NCI-H2081 (cell line): ENCODE measurements at places on chromosomes 3 and 15.

DNA sequence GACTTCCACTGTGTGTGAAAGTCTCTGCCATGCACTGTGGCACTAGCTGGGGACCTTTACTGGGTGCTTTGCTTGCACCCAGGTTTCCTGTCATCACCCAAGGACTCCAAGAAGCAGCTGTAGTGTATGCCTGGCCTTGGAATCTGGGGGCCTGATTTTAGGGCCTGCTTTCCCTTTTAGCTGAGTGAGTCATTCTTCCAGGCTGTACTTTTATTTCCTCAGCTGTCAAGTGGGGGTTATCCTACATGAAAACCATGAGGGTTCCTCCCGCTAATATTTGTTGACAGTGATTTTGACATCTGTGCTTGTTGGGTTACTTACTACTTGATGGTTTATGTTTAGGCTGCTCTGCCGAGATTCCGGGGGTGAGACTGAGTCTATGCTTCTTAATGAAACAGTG is 18.5 kb downstream of the GORASP1 start:
- no peak for DNase-seq

DNA sequence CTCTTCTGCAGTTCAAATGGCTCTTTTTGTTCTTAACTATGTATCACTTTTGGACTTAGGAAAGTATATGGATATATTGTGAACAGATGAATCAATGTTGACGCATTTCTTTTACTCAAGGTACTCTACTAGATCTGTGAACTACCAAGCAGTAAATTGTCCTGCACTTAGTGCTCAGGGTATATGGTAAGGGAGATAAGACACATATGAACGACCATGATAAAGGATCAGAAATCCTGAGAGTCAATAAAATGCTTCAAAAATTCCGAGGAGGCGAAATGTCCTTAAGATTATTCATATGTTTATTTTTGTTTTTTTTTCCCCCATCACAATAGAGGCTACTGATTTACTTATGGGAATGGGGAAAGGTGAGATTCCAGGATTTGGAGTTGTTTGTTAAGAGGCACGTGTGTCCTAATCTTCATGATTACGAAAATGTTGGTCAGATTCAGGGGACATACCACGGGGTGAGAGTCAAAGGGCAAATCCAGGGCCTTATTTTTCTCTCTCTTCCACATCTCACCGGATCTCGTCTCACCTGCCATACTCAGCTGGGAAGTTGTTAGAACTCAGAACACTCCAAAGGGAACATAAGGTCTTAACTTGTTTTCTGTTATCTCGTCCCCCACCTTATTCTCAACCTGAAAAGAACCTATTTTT is 475.1 kb upstream of the TBL1XR1 start:
- no peak for DNase-seq

- peak; percentile 93 for DNase-seq
These were observed 46.8 kb downstream of the MGLL start for GRCh38 chr3:127775398-127776109.

- peak; percentile 73 for DNase-seq
These were observed 462.1 kb downstream of the MFSD1 start for GRCh38 chr3:159263750-159264553.

- no peak for DNase-seq
These were observed 30.1 kb downstream of the FBLN2 start for GRCh38 chr3:13579063-13579462.

DNA sequence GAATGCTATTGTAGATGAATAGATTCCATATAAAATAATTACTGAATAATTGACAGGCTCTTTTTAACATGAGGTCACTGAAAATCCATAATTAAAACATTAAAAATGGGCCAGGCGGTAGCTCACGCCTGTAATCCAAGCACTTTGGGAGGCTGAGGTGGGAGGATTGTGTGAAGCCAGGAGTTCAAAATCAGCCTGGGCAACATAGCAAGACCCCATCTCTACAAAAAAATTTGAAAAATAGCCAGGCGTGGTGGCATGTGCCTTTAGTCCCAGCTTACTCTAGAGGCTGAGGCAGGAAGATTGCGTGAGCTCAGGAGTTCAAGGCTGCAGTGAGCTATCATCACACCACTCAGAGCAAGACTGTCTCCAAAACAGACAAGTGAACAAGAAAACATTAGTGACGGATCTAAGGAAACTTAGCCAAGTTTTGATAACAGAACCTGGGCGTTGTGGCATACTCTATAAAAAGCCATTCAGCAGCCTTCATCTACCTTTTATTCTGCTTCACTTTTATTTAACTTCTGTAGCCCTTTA is 110.5 kb downstream of the KLHL25 start:
- DNase-seq: no peak

- no peak for DNase-seq
These were observed 89.0 kb downstream of the MRPL46 start for GRCh38 chr15:88378188-88378637.

DNA sequence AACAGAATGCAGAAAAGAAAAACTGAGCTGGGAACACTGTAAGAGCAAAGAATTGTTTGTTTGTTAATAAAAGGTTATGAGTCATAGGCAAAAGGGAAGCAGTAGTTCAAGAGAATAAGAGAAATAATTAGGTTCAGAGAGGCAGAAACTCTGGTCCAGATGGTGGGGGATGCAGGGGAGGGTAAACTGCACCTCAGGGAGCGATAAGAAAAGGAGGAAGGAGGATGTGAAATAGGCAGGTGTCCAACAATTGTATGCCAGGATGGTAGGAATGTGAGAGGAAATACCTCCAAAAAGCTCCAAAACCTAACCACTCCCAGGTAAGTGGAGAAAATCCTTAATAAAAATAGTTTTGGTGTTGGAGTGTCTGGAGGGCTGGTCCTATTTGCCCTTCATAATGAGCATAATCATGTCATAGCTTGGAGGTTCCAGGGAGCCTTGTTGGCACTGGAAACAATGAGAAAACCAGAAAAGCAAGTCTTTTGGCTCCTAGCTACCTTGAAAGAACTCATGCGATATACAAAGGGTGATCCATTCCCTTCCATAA is 405.4 kb upstream of the TBL1XR1 start:
- DNase-seq: peak; percentile 66

DNA sequence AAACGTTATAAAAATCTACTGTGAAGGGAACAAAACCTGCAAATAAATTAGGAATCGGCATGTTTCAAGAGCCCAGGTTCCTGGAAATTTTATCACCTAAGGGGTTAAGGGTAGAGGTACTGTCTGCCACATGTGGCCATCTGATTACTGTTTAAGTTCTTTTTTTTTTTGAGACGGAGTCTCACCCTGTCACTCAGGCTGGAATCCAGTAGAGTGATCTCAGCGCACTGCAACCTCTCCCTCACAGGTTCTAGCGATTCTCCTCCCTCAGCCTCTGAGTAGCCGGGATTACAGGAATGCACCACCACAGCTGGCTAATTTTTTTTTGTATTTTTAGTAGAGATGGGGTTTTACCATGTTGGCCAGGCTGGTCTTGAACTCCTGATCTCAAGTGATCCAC is 35.8 kb downstream of the UQCC5 start:
- DNase-seq: no peak

GRCh38 chr3:162769564-162769963 is 1273.0 kb downstream of the OTOL1 start:
- DNase-seq: no peak
